ENCODE measurements at places on chromosomes 7 and 10.

GRCh38 chr10:12235796-12236195 lies 39.8 kb downstream of the CDC123 start:
- no peak for DNase-seq

GRCh38 chr10:94546049-94546900 lies 687 bp downstream of the HELLS start:
- no peak for DNase-seq

GRCh38 chr7:97298561-97298960 lies 181.1 kb downstream of the SDHAF3 start:
- DNase-seq = no peak

GRCh38 chr7:69857014-69857413 lies 258.7 kb downstream of the AUTS2 start:
- DNase-seq = no peak

GRCh38 chr10:43126759-43127424 lies 11.4 kb upstream of the CSGALNACT2 start:
- DNase-seq = no peak

DNA sequence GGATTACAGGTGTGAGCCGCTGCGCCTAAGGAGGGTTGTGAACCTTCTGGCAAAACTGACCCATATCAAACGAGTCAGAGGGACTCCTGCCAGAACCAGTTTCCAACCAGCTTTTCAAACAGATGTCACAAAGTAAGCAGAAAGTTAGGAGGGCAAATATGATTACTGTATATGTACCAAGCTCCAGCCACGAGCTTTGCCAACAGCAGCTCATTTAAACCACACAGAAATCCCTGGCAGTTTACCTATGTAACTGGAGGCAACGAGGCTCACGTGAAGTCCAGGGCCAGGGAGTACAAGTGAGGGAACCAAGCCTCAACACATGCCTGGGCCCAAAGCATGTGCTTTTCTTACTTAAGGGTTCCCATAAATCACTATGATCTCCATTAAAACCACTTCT lies 12.5 kb upstream of the DAGLB start:
- no peak for DNase-seq

GRCh38 chr10:35465673-35466072 lies 129.4 kb downstream of the CCNY start:
- DNase-seq = no peak

DNA sequence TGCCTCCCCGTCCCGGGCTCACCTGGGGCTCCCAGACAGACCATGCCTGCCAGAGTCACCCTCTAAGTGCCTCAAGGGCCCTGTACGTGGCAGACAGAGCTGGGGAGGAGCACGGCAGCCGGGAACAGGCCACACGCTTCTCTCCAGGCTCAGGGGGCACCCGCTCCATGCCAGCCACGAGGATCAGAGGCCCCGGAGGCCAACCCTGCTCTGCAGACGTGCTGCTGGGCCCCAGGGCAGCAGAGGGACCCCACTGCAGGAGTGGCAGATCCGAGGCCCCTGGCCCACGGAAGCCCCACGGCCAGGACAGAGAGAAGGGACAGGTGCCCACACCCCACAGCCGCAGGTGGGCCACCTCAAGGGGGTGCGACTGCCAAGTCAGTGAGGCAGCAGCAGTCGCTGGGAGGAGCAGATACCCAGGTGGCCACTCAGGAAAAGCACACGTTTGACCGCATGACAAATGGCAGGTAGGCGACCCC lies 58.4 kb upstream of the TNRC18 start:
- DNase-seq = no peak

All from NK-92 treated with Interleukin-12 subunit alpha and Interleukin-12 subunit beta, amount 100 ng/mL, for 24 hours (cell line).